ENCODE measurements at places on chromosomes 6 and 20. TPM values are rescaled to one million over a fixed set of nuclear protein-coding genes. Genes with fewer than 3 reads are reported as not detected.
A peak's percentile ranks its signal among the peaks of the same experiment; 100 is the strongest.

DNA sequence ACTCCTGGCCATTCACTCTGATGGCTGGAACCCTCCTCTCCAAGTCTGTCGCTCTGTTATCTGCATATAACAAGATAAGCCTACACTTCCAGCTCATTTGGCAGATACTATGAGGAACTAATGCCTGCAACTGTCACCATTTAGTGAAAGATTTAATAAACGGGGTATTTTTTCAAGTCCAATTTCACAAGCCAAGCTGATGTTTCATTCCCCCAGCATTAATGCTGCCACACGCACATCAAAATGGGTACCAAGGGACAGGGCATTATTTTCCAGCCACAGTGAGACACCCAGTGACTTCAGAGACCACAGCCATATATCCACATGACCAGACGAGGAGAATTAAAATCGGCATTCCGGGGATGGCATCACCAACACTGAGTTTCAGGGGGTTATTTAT is 175.5 kb downstream of the PTPRT start:
- DNase-seq: no peak

DNA sequence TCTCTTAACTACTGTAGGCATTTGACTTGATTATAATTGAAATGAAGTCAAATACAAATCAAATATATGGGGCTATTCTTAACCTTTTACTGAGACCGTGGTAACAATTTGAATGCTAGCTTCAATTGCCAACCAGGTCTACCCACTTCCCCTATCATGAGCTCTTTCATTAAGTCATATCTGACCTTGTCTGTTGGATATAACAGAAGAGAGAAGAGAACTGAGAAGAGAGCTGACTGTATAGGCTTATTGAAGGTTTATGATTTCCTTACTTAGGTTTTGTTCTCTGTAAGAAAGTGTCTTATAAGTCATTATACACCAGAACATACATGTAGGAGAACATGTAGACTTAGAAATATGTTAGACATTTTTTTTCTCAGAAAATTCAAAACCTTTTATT is 549.4 kb downstream of the COL12A1 start:
- DNase-seq: no peak

- DNase-seq: peak; percentile 70
These were observed 104.9 kb downstream of the SNX5 start for GRCh38 chr20:17863577-17864292.

GRCh38 chr20:51458751-51459439 is 83.6 kb downstream of the NFATC2 start:
- no peak for DNase-seq

DNA sequence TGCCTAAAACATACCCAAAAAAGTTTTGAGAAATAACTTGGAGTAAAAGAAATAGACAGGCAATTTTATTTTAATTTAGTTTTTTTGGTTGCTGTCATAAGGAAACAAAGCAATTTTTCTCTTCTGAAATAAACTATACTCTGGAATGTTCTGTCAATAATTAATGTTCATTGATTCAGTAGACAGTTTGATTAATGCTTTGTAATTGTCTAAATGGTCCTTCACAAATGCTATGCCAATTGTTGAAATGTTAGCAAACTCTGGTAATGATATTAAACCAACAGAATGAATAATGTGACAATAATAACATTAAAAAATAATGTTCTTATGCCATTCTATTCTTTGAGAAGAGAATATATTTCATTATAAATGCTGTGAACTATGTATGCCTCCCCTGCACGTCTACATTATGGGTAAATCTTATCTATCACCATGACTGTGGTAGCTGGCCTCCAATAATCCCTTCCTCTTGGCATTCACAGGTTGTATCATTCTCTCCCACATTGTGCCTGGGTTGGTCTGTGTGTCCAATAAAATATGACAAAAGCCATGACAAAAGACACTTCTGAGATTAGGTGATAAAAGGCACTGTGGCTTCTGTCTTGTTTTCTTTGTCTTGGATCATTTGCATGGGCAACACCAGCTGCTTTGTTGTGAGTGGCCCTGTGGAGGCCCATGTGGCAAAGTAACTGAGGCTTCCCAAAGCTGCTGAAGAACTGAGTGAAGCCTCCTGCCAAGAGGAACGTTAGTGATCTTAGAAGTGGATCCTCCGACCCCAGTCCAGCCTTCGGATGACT is 25.1 kb downstream of the IL20RA start:
- no peak for DNase-seq

- DNase-seq: no peak
These were observed 196.7 kb upstream of the CDH4 start for GRCh38 chr20:61055180-61056010.

- no peak for DNase-seq
These were observed 283.6 kb downstream of the RNGTT start for GRCh38 chr6:88679841-88680240.

NKAPL gene
- total RNA-seq: not detected

DNA sequence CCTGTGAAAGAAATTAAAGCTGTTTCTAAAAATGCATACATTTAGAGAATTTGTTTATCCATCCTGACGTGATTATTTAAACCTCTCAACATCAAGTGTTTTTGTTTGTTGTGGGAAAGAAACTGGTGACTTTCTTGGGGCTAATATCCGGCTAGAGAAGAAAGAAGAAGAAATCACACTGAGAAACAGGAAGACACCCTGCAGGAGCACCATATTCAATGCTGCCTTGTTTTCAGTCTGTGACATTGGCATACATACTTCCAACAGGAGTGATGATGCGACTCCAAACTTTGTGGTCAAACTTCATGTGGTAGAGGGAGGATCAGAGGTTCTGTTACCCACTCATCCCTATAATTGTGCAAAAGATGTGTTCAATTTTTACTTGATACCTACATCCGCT is 997.6 kb upstream of the CITED2 start:
- no peak for DNase-seq

DNA sequence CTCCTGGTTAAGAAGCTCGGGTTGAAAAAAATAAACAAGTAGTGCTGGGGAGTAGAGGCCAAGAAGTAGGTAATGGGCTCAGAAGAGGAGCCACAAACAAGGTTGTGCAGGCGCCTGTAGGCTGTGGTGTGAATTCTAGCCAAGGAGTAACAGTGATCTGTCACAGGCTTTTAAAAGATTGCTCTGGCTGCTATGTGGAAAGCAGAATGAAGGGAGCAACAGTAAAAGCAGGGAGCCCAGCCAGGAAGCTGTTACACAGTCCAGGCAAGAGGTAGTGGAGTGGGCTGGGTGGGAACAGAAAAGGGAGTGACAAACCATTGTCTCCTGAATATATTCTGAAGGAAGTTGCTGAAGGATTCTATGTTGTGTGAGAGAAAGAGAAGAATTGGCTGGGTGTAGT is 2.0 kb downstream of the HFE start:
- peak; percentile 54 for DNase-seq

DNA sequence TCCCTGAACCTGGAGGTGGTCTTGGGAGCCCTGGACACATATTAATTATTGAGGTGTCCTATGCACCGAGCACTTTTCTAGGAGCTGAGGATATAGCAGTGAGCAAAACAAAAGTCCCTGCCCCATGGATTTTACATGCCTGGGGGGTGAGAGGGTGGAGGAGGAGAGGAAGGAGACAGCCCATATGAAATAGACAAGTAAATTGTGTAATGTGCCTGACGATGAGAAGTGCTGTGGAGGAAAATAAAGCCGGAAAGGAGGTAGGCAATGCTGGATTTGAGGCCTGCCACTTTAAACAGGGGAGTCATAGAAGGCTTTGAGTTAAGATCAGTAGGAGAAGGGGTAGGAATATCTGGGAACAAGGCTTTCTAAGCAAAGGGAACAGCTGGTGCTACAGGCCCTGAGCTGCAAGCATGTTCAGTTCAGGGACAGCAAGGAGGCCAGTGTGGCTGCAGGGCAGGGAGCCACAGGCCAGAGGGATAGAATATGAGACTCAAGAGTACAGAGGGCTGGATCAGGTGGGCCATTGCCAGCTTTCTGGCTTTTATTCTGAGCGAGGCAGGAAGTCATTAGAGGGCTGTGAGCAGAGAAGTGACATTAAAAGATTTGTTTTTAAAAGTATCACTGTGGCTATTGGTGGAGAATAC is 19.1 kb upstream of the MYLIP start:
- no peak for DNase-seq

FYN gene
- total RNA-seq: 208 TPM

ANGPT4 gene
- total RNA-seq: 2.0 TPM

TRIM10 gene
- 0.69 TPM for total RNA-seq

DNA sequence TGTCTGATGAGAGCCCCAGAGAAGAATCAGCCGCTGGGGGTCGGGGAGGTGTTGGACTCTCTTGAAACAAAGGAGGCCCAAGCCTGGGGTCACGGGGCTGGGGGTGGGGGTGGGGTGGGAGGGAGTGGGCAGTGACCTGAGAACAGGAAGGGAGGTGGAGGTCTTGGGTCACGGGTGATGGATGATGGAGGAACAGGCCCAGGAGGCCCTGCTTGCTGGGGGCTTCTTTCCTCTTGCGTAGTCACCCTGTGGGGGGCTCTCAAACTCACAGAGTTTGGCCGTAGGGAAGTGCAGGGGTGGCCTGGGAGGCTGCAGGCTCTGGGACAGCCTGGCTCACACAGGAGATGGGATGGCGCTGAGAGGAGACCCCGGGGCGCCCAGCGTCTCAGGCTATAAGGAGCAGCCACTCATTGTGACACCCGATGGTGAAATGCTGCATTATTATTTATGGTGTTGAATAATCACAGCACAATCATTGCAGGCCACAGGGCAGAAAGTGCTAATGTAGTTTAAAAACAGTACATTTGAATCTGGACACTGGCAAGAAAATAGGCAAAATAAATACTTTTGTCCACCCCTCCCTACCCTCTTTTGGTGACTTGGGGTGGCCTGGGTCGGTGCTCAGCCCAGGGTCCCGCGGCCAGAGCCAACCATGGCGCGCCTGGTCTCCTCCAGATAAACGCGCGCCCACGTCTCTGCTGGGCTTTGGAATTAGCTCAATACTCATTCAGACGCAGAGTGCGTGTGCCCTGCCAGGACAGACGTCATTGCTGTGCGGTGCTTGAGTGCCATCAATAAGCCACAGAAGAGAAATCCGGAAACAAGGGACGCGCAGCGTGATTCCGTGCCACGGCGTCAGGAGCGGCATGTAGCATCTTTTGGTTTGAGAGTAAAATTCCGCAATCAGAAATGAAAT is 27.3 kb upstream of the BHLHE23 start:
- DNase-seq: no peak

ANKRD60 gene
- not detected for total RNA-seq

GRCh38 chr6:165766457-165766856 is 103.4 kb upstream of the PDE10A start:
- DNase-seq: no peak

MATN4 gene
- not detected for total RNA-seq

DNA sequence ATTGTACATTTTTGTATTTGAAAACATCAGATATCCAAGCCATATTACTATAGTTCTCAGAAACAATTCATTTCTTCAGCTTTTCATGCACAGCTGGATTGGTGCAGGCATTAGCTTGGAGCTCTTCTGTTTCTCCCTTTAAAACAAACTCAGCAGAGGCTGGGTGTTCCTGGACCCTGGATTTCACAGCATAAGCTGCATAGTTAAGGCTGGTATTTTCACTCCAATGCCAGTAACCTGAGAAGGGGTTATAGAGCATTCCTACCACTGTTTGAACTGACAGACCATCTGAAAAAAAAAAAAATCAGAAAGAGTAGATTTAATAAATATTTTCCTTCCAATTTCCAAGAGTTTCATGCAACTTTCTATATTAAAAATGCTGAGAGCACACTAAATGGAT is 20.1 kb upstream of the FAXC start:
- no peak for DNase-seq

GRCh38 chr6:18444111-18444510 is 57.0 kb downstream of the RNF144B start:
- DNase-seq: no peak

DNA sequence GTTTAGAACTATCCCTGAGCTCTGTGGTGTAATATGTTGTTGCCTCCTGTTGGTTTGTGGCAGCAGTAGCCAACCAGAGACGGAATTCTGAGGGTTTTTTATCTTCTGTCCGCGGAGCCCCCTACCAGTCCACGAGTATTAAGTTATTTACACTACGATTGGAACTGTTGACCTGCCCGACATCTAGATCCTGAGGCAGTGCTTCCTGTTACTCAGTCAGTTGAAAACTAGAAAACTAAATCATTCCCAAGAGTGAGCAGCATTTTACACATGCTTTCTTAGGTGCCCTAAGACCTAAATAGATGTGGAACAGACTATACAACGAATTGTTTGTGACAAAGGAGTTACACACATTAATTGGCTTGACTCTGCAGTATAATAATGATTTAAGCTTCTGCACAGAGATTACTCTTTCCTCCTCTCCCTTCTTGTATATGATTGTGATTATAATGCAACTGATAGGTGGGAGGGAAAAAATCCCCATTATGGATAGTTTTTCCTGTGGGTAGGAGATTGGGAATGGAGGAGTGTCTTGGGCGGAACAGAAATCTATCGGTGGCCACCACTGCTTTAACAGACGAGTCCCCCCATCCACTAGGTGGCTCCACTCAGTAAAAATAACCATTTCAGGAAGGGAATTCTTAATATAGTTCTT is 1.7 kb downstream of the LOC128125822 start:
- DNase-seq: peak; percentile 27

- no peak for DNase-seq
These were observed 5.6 kb upstream of the ANKRD60 start for GRCh38 chr20:58233881-58234528.
